IMR-90 (cell line): ENCODE measurements at places on chromosomes 2 and 18. TPM values are rescaled to one million over a fixed set of nuclear protein-coding genes. Genes with fewer than 3 reads are reported as not detected.

TRABD2A gene
- polyA plus RNA-seq, result 15.3 and 17.6 TPM in 2 replicates

CDH2 gene
- polyA plus RNA-seq, result 53.3 and 55.6 TPM in 2 replicates

C1GALT1C1L gene
- polyA plus RNA-seq, result 0.53 and 0.63 TPM in 2 replicates

NT5DC4 gene
- not detected in 2 replicates for polyA plus RNA-seq

RMDN2 gene
- 3.0 TPM in 2 replicates for polyA plus RNA-seq

LYG1 gene
- polyA plus RNA-seq, result 0.92 and 1.2 TPM in 2 replicates

MROH2A gene
- polyA plus RNA-seq, result not detected in 2 replicates

LCT gene
- polyA plus RNA-seq, result not detected in 2 replicates

CRACDL gene
- not detected in 2 replicates for polyA plus RNA-seq

CTAGE1 gene
- polyA plus RNA-seq, result 0.09 and 0.10 TPM in 2 replicates

PLGLB2 gene
- 0.99 and 1.3 TPM in 2 replicates for polyA plus RNA-seq

PTH2R gene
- not detected in 2 replicates for polyA plus RNA-seq
